ENCODE measurements at places on chromosomes 5 and 9. TPM values are rescaled to one million over a fixed set of nuclear protein-coding genes. Genes with fewer than 3 reads are reported as not detected.

Gene AK6
- 22.8 TPM for total RNA-seq

Gene PCDHGA2
- 2.0 TPM for total RNA-seq

DNA sequence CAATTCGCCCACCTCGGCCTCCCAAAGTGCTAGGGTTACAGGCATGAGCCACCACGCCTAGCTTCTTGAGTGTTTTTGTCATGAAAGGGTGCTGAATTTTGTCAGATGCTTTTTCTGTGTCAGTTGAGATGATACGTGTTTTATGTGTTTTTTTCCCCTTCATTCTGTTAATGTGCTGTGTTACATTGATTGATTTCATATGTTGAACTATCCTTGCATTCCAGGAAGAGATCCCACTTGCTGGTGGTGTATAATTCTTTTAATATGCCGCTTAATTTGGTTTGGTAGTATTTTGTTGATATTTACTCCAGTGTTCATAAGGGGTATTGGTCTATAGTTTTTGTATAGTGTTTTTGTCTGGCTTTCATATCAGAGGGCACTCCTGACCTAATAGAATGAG, 13.6 kb downstream of the ZBTB43 start:
- no peak for DNase-seq
- peaks cover 27% of the 10 kb centered on the region for H3K36me3 ChIP-seq
- H3K27me3 ChIP-seq, result no peaks in the 10 kb centered on the region
- no peak overlapping the region for H3K27ac ChIP-seq
- no peaks in the 10 kb centered on the region for H3K4me1 ChIP-seq

- H3K36me3 ChIP-seq, result no peaks in the 10 kb centered on the region
- H3K4me3 ChIP-seq, result no peak overlapping the region
- H3K27ac ChIP-seq, result no peak overlapping the region
Measured at GRCh38 chr9:120730654-120731514, 16.6 kb upstream of the MEGF9 start.

- no peaks in the 10 kb centered on the region for H3K36me3 ChIP-seq
- H3K4me3 ChIP-seq, result no peak overlapping the region
- H3K27ac ChIP-seq, result no peak overlapping the region
- H3K27me3 ChIP-seq, result no peaks in the 10 kb centered on the region
Measured at GRCh38 chr9:113898596-113898995, 22.5 kb downstream of the ZNF618 start.
